ENCODE measurements at places on chromosomes 4 and X.

DNA sequence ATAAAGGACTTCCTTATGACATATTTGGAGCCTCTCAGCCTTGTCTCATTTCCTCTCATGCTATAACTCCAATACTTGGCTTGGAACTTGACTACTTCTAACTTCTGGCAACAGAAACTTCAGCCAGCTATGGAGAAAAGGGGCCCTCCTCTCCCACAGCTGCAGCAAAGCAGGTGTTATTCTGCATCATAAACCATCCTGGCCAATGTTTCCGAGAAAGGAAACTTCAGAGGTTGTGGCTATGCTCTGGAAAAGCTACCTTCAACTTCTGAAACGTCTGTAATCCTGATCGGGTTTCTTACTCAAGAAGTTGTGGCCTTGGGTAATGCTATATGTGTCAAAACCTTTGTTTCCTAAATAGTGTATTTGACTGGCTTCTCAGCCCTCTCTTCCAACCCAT, 109.5 kb upstream of the CDX4 start:
- no peak for DNase-seq

GRCh38 chr4:100880011-100880410, 362.2 kb upstream of the EMCN start:
- DNase-seq, result no peak

DNA sequence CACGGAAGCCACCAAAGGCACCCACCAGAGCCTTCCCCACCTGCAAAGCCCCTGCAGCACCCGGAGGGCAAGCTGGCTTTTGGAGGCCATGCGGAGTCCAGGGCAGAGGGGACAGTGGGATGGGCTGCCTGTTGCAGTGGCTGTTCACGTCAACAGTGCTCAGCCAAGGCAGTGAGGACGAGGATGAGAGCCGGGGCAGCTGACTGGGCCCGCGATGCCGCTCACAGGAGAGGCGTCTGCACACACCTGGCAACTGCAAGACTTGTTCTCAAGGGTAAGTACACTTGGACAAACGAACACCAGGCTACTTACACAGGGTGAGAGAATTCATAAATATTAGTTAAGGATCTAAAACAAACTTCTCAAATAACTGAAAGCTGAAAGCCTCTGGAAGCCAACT, 19.6 kb downstream of the FGFR3 start:
- no peak for DNase-seq

GRCh38 chrX:15158736-15159406, 111.0 kb downstream of the ASB9 start:
- DNase-seq, result peak; percentile 72

DNA sequence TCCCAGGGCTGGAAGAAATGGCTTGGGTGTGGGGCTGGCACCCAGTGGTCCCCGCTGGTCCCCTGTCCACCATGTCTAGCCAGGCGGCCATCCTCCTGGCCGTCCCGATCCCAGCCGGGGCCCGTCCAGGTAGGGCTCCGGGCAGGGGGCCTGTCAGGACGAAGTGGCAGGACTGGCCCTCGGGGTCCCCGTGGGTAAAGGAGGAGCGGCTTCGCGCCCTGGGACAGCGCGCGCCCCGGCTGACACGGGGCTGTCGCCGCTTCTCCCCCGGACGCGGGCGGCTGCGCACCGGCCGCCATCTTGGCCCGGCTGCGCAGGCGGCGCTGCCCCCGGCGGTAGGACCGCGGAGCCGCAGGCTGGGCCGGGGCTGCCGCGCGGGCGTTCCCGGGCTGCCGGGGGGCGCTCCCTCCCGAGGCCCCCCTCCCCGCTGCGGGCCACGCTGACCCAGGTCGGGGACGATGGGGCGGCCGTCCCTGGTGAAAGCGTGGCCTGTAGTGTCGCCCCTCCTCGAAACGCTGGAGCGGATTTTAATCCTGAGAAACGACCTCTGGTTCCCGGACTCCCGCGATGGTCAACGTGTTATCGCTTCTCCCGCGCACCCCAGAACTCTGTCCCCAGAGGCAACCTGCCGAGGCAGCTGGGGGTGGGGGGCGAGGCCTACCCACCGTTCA, 60.4 kb upstream of the BCOR start:
- no peak for DNase-seq

- no peak for DNase-seq
Observed at GRCh38 chr4:143281507-143282190, 55.0 kb upstream of the GAB1 start.

DNA sequence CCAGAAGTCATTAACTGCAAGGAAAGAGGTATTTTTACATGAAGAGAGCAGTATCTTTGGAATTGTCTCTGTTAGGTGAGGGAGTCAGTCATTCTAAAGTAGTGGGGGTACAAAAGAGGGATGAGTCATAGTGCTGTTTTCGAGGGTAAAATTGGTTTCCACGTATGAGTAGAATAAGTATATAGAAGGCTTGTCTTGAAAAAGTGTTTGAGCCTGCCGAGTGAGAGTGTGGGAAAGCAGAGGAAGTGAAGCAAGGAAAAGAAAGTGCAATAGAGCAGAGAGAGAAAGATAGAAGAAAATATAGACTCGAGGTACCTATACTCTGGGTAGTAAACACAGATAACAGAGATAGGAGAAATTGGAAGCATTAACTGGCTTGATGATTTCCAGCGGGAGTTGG, 696.4 kb downstream of the DMD start:
- DNase-seq, result no peak

GRCh38 chrX:39648548-39649254, 449.1 kb downstream of the BCOR start:
- no peak for DNase-seq

- peak; percentile 93 for DNase-seq
Observed at GRCh38 chr4:68369142-68369805, 19.4 kb upstream of the YTHDC1 start.

GRCh38 chr4:128835498-128836222, 26.2 kb downstream of the JADE1 start:
- no peak for DNase-seq

DNA sequence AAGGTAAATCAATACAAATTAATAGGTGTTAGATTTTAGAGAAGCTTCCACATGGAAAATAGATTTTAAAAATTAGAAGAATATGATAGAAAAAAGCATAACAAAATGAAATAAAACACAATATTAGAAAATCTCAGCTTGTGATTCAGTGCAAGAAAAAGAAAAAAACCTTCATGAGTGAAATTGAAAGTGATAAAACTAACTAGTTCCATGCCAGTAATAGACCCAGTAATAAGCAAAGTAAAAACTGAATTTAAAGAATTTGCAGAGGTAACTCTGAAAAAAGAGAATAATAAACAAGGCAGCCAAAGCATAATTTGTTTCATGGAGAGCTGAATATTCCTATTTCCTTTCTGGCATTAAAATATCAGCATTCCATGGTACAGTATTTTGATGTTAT, 174.3 kb upstream of the TENM3 start:
- DNase-seq, result no peak

GRCh38 chr4:17134100-17134499, 235.7 kb upstream of the LDB2 start:
- no peak for DNase-seq

GRCh38 chr4:124939908-124940307, 227.4 kb upstream of the ANKRD50 start:
- DNase-seq, result peak; percentile 67

- no peak for DNase-seq
Observed at GRCh38 chr4:8721621-8722020, 129.1 kb downstream of the CPZ start.

- DNase-seq, result no peak
Observed at GRCh38 chrX:38318196-38318595, 9.1 kb downstream of the RPGR start.

- DNase-seq, result no peak
Observed at GRCh38 chrX:48475296-48475695, 703 bp upstream of the FTSJ1 start.

DNA sequence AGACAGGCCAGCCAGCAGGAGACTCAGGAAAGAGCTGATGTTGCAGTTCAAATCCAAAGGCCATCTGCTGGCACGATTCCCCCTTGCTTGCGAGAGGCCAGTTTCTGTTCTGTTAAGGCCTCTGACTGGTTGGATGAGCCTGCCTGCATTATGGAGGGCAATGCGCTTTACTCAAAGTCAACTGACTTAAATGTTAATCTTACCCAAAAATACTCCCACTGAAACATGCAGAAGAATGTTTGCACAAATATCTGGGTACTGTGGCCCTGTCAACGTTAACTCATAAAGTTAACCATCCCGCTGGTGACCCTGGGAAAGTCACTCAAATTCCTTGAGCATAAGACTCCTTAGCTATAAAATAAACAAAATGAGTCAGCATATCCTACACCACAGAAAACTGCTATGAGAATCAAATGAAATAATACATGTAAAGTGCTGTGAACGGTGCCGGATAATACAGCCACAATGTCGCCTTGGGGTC, 326.4 kb downstream of the EVC2 start:
- no peak for DNase-seq

DNA sequence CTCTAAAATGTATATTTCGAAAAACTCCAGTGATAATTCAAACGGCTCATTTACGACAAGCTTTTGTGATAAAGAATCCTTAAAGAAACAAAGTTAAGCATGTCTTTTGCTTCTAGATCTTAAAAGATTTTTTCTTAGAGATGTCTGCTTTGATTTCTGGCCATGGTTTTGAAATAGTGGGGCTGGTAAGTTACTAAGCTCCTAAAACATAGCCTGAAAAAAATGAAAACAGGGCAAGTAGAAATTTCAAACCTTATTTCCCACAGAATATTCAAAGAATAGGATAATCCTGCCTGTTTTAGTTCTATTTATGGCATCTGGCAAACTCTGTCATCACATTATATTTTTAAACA, 318.3 kb downstream of the ARHGAP24 start:
- DNase-seq, result no peak

GRCh38 chrX:13254076-13254785, 65.6 kb downstream of the ATXN3L start:
- peak; percentile 67 for DNase-seq

GRCh38 chr4:111048316-111048715, 425.4 kb upstream of the PITX2 start:
- DNase-seq, result no peak

DNA sequence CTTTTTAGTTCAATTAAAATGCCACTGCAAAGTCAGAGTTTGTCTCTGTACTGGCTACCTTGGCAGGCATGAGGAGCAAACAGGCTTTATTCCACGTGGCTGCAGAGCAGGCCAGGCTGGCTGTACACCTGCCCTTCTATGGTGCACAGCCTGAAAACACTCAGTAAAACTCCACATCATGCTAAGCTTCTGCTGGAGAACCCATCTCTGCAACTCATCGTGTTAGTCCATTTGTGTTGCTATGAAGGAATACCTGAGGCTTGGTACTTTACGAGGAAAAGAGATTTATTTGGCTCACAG, 214.4 kb downstream of the SCFD2 start:
- DNase-seq, result no peak

DNA sequence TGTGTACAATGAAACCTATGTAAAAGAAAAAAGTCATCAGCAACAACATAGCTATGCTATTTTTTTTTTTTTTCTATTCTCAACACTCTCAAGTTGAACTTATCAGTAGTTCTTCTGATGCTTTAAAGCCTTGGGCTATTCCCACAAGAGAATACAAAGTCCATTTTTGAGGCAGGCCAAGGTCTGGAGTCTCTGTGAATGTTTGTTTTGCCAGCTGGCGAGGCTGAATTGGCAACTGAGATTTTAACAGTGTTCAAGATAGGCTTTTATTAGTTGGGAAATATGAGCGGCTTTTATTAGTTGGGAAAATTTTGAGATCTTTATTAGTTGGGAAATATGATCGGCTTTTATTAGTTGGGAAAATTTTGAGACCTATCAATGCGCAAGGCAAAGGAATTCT, 336.6 kb downstream of the SLITRK2 start:
- no peak for DNase-seq

DNA sequence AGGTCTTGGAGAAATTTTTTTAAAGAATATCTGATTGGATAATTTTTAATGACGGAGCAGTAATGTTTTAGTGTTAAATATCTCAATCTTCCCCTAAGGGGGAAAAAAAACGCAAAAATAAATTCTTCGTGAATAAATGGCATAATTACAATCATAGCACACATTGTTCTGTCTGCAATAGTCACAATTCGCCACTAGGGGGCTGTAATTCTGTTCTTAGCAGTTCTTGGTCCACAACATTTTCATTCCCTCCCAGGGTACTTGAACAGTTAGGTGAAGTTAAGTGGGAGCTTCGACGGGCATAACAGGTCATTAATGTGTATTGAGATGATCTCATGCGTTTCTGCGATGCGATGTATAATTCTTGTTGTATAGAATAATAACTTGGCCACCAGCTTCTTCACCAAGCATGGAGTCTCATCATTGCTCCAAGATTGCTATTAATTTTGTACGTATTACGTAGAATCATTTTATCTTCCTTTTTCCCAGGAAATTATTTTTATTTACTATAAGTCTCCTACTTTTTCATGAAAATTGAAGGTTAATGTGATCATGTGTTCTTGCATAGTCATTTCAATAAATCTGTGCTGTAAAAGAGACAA, 27.2 kb downstream of the HTR2C start:
- peak; percentile 44 for DNase-seq

DNA sequence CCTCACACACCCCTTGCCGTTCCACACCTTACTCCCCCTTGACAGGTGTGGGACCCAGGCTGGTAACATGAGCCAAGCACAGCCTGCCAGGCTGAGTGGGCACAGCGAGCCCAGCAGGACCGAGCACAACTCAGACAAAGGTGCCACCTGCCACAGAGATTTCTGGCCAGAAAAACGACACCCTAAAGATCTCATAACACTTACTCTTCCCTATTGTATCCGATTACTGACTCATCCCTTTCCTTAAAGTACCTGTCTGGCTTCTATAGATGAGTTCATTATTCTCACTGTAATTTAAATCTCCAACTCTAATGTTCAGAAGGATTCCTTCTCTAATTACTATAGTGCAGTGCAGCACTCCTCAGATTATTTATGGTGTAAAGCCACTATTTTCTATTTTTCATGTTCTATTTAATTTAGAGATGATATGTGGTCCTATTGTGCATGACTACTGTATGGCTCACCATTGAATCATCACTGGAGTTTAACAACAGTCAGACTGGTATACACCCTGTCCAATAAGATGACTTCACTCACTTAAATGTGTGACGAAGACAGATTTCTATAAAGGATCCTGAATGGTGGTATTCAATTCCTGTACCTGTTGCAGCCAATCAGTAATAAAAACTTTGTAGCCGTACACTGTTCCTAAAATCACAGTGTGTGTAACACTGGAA, 7.6 kb upstream of the SYTL5 start:
- peak; percentile 83 for DNase-seq

DNA sequence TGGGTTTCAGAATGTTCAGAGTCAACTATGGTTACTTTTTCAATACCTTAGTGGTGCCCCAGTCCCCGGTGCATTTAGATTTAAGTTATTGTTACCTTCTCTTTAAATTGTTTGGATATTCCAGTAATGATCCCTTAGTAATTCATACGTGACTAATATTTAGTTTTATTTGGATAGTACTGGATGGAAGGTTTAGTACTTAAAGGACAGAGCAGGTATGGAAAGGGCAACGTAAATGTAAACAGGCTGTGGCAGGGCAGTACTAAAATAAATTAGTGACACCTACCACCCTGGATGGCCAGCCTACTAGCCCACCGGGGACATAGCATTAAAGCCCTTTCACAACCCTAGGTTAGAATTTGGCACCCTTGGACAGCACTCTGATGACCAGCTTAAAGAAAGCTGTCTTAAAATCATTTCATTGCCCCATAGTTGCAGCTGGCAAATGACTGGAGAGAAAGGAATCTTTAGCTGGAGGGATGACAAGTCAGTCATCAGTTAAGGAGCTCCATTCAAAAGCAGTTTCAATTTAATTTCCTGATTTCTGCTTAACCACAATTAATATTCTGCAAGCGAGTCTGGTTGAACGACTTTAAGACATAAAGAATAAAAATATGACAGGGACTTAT, 16.4 kb downstream of the PLP1 start:
- DNase-seq, result peak; percentile 64
